ENCODE measurements at places on chromosomes 4 and X. TPM values are rescaled to one million over a fixed set of nuclear protein-coding genes. Genes with fewer than 3 reads are reported as not detected.

PNMA5 gene
- total RNA-seq = not detected

FGF5 gene
- 3.4 TPM for total RNA-seq

DCAF4L1 gene
- 0.13 TPM for total RNA-seq

PTTG2 gene
- total RNA-seq = not detected

NKX3-2 gene
- total RNA-seq = 0.48 TPM

KLHL4 gene
- 0.56 TPM for total RNA-seq

GSX2 gene
- total RNA-seq = not detected

ARX gene
- total RNA-seq = not detected

DCAF12L2 gene
- total RNA-seq = not detected

ARHGEF6 gene
- 4.0 TPM for total RNA-seq

HSFX1 gene
- total RNA-seq = 0.88 TPM

PNMA6F gene
- not detected for total RNA-seq

TCEAL9 gene
- 90.5 TPM for total RNA-seq

CENPVL2 gene
- total RNA-seq = not detected

ITM2A gene
- total RNA-seq = 0.32 TPM

SPANXD gene
- not detected for total RNA-seq

KLHL34 gene
- not detected for total RNA-seq

GLOD5 gene
- total RNA-seq = not detected

TMEM31 gene
- total RNA-seq = not detected

PRRG1 gene
- total RNA-seq = 20.0 TPM

IGFBP7 gene
- 215 TPM for total RNA-seq

JCHAIN gene
- 1.3 TPM for total RNA-seq

HSFX4 gene
- not detected for total RNA-seq

ASB5 gene
- not detected for total RNA-seq

ZNF185 gene
- 4.0 TPM for total RNA-seq

TMEM47 gene
- total RNA-seq = 28.3 TPM

SPANXB1 gene
- not detected for total RNA-seq

SLITRK4 gene
- total RNA-seq = 5.3 TPM

BTK gene
- not detected for total RNA-seq

All from epithelial cell of alveolus of lung (primary cell).